Activated CD4-positive, alpha-beta T cell treated with anti-CD3 and anti-CD28 coated beads, Interleukin-2, Interleukin-4, amounts not matched to agents 100 ng/mL and 50 ng/mL, durations not matched to agents 16 hours and 8 hours (primary cell): ENCODE measurements at places on chromosomes 2 and 18.

DNA sequence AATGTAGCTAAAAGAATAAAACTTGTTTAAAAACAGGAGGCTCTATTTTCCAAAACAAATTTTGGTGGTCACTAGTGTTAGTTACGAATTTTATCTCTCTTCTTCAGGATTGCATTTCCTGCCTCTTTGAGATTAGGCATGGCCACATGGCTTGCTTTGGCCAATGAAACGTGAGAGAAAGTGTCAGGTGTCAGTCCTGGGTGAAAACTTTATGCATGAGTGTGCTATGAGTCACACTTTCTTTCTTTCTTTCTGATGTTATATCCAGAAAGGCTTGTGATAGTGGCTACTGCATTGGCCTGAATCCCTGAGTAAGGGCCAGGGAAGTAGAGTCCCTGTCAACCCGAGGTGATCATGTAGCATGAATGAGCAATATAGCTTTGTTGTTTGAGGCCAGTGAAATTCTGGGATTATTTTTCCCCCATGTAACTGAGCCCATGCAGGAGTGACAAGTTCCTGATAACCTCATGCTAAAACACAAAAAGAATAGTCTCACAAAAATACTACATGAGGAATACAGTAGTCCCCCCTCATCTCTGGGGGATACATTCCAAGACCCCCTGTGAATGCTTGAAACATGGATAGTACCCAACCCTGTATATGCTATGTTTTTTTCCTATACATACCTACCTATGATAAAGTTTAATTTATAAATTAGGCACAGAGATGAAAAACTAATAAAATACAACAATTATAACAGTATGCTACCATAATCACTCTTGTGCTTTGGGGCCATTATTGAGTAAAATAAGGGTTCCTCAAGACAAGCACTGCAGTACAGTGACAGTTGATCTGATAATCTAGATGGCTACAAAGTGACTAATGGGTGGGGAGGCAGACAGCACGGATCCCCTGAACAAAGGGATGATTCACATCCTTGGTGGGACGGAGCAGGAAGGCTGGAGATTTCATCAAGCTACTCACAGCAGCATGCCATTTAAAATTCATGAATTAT lies 109.5 kb downstream of the CDC42EP3 start:
- peak; percentile 68 for DNase-seq

GRCh38 chr18:10559553-10560451 lies 34.0 kb downstream of the NAPG start:
- no peak for DNase-seq

DNA sequence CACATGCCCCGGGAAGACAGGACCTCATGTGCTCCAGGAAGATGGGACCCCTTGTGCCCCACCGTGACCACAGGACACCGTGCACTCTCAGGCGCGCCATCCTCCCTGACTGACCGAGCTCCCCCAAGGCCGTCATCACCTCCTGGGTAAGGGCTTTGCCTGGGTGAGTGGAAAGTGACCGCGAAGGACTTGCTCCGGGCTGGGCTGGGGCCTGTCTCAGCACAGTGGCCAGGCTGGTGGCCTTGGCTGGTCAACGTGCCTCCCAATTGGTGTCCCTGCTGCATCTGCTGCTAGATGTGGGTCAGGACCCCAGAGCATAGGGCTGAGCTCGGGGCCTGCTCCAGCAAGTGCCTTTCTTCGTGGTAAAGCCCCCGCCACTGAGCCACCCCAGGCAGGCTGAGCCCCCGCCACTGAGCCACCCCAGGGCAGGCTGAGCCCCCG lies 69.7 kb upstream of the CTDP1 start:
- DNase-seq = no peak

DNA sequence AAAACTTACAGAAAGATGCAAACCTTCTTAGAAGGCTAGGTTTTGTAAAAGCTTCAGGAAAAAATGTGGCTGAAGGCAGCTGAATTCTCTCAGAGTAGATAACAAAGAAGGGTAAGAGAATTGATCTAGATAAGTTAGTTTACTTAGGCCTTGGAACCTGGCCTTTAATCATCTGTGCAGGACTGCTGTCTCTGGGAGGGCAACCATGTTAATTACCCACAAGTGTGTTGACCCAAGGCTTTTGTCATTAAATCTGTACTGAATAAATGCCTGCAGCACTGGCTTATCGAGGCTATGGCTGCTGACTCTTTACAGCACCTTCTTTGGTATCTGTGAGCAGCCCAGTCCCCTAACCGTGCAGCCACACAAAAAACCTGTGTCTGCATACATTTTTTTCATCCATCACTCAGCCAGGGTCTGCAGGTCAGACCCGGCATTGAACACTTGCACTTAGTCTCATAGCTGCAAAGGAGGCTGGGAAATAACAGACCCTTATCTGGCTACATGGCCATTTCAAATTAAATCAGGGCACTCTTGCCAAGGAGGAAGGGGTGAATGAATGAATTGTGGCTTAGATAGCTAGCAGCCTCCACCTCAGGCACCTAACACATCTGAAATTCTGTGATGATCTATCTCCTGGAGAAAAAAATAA lies 120.2 kb upstream of the MSH2 start:
- no peak for DNase-seq

GRCh38 chr2:25333981-25334380 lies 7.7 kb downstream of the DNMT3A start:
- no peak for DNase-seq

GRCh38 chr18:22698711-22699110 lies 234.4 kb upstream of the RBBP8 start:
- DNase-seq = no peak

GRCh38 chr2:239469106-239469960 lies 68.5 kb upstream of the HDAC4 start:
- DNase-seq = no peak

GRCh38 chr2:16188261-16188890 lies 248.0 kb downstream of the MYCN start:
- no peak for DNase-seq

DNA sequence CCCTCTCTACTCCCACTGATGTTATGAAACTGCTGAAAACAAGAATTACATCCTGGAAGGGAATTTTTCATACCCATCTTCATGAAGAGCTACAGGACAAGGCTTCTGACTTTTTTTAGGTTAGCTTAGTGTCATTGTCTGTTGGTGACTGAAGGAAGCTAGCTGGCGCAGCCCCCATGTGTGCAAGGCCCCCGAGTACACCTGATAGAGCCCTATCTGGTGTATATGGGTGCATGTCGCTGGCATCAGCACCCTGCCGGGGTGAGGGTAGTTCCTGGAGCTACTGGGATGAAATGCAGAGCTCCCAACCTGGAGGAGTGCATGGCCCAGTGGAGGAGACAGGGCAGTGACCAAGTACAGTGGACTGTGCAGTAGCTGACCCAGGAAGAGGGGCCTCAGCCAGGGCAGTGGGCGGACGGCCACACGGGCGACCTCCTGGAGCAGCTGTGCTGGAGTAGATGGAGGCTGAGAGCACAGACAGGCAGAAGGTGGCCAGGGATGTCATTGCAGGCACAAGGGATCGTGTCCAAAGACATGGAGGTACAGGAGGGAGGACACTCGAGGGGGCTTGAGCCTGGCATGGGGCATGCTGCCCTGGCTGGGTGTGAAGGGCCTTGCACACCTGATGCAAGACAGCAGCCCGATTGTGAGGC lies 12.1 kb downstream of the IMPA2 start:
- no peak for DNase-seq

DNA sequence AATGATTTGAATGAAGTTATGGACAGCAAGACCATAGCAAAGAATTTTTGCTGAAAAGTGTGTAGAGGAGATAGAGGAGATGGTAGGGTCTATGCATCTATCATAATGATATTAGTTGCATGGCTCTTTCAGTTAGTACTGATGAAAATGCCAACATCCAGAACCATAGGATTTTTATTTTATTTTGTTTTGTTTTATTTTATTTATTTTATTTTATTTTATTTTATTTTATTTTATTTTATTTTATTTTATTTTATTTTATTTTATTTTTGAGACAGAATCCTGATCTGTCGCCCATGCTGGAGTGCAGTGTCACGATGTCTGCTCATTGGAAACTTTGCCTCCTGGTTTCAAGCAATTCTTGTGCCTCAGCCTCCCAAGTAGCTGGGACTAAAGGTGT lies 1021.1 kb upstream of the ZEB2 start:
- DNase-seq = no peak

GRCh38 chr2:3759761-3760160 lies 56.4 kb downstream of the DCDC2C start:
- no peak for DNase-seq
